ENCODE measurements at places on chromosomes 6 and 20.

- no peak for DNase-seq
These were observed 131.4 kb downstream of the SNX5 start for GRCh38 chr20:17837179-17837578.

DNA sequence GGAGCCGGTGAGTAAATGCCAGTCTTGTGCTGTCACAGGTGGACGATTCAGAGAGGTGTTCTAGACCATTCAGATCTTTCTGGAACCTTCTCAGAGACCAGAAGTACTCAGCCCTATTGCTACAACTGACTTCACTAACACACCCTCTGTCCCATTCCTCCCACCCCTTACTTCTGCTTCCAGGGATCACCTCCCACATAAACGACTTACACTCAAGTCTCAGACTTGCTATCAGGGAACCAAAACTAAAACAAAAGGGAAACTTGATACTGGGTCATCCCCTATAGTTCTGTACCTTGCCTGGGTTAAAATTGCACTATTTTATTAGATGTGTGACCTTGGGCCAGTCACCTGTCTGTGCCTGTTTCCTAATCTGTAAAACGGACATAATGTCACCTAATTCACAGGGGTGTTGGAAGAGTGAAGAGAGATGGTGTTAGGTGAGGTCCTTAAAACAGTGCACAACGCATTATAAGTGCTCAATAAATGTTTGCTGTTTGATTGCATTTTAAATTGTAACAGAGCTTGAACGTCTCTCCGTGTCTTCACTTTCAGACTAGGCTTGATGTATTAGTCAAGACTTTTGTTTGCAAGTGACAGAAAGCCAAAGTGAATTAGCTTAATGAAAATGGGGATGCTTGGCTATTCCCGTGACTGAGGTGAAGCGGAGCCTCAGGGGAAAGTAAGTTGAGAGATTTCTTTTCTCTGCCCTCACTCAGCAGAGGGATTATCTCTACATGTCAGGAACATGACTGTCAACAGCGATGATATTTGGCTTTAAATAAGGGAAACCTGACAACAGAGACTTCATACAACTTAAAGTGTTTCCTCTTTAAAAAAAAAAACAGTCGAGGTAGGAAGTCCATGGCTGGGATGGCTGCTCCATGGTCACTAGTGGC, 3.0 kb upstream of the SRXN1 start:
- DNase-seq, result no peak

GRCh38 chr6:79874531-79875134, 72.7 kb downstream of the ELOVL4 start:
- DNase-seq, result no peak

DNA sequence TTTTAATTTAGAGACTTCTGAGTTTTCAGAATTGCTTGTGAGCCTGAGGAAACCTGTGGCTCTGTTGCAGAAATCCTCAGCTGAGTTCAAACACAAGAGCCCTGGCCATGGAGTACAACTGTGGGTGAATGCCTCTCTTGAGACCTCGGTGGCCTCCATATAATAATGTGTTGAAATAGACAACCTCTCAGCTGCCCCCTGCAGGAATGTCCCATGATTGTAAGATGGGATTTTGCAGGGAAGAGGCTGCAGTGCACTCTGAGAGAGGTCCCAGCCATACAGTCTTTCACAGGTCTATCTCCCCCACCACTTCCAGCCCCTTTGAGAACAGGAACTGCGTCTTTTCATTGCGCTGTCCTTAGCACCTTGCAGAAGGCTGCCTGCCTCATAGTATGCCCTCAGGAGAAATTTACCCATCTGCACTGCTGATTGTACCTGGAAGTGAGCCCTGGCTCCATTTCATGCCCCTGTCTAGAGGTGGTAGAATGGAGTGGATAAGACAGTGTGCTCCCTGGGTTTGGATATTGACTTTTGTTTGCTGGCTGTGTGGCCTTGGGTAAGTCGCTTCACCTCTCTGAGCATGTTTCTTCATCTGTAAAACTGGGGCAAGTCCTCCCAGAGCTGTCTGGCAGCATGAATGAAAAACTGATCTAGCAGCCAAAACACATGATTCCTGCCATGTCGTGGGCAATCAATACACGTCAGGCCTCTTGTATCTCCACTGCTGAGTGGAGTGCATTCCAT, 16.8 kb upstream of the CDH22 start:
- DNase-seq, result no peak

DNA sequence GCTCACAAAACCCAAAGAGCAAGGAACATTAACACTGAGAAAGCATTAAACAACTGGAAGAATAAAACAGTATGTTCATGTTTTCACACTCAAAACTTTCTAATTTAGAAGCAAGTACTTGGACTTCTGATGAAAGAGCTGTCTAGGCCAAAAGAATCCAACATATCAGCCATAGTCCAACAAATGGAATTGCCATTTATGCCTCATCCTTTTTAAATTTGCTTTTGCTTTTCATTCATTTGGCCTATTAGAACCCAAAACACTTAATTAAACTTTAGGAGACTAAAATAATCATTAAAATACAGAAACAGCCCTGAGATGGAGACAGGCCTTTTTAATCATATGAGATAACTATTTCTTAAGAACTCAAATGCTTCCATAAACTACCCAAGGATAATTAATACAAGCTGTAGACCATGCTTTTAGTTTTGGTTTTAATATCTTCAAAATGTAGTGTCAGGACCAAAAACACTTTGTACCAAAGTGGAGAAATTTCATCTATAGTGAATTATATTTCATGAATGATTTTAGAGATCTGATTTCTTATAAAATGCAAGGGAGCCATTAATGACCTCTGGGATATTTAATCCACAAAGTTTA, 166.5 kb downstream of the KIF6 start:
- DNase-seq, result no peak

DNA sequence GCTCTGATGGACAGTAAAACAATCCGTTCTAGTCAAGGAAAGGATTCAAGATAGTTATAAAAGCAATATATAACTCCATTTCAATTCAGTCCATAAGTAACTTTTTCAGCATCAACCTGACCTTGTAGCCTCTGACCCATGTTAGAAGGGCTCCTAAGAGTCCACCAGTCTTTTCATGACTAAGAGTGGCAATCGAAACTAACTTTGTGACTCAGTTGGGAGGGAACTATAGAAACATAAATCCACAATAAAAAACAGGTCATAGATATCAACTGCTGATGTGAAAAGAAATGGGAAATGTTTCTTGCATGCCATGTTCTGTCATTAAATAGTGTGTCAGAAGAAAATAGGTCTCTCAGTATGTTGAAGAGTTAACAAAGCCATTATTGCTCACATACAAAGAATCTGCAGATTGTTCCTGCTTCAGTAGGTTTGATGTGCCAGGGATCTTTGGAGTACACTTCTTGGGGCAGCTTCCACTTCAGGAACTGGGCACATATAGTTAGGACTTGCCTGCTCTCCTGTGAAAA, 16.2 kb upstream of the RBL1 start:
- DNase-seq, result no peak

DNA sequence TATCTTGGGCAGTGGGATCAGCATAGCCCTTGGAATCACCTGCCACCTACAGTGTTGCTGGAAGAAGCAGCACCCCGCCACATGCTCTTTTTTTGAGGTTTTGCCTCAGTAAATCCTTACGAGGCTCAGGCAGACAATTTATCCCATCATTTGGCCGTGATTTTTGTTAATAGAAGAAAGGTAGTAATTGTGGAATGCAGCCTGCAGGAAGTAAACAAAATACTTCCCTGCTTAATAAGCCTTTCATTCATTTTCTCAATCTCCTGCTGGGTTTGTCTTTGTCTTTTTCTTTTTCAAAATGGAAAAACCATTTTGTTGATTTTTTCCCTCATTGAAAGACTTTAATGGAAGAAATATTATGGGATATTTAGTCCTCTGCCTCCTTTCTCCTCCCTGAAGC, 93.7 kb upstream of the CD83 start:
- DNase-seq, result no peak

DNA sequence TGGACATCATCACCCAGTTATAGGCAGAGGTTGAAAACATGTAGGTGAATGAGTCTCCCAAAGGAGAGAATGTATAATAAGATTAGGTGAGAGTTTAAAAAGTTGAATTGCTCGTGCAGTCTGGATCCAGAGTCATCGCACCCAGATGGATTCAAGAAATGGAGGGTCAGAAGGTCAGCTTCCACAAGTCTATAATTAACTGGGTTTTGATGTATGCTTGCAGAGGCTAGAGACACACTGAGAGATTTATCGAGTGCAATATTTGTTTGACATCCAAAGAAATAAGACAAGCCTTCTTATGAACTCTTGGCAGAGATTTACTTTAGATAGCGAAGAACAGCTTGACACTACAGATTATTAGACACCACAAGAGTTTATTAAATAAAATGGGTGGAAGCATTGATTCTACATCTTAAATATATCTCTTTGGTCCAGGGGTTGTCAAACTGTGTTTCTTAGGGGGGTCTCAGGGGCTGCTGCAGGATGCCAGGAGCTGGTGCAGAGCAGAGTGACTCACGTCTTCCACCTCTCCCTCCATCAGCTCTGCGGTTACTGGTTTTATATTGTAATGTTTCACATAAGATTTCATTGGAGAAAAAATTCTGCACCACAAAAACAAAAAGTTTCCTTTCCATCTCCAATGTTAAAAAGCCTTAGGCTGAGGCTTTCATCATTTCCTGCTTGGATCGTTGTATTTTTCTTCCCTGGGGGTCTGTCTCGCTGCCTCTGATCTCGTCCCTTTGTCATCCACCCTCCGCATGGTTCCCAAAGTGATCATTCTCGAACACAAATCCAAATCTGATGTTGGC, 176.2 kb upstream of the AHI1 start:
- no peak for DNase-seq

DNA sequence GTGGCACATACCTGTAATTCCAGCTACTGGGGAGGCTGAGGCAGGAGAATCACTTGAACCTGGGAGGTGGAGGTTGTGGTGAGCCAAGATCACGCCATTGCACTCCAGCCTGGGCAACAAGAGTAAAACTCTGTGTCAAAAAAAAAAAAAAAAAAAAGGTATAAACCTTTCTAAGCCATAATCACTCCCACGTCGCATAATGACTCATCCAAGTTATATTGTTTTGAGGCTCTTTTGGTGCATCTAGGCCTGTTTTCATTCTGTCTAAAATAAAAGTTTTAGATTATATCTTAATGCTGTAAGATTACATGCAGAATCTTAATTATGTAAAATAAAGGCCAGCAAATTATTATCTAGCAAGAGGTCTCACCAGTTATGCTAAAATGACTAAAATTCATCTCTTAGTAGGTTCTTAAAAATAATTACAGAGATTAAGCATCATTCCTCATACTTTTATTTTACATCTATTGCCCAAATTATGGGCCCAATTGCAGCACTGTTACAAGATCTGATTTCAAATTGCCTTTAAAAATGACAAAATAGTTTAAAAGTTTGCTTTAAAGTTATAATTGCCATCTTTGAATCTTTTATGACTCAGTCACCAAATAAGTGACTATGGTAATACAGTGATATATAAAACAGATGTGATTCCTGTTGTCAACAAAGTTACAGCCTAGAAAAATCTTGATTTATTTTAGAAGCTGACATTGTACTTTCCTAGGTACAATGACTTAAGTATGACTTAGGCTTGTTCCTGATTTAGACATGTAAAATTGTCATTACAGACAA, 10.4 kb upstream of the SUMO4 start:
- no peak for DNase-seq

GRCh38 chr6:154998855-154999254, 3.7 kb downstream of the TIAM2 start:
- no peak for DNase-seq

DNA sequence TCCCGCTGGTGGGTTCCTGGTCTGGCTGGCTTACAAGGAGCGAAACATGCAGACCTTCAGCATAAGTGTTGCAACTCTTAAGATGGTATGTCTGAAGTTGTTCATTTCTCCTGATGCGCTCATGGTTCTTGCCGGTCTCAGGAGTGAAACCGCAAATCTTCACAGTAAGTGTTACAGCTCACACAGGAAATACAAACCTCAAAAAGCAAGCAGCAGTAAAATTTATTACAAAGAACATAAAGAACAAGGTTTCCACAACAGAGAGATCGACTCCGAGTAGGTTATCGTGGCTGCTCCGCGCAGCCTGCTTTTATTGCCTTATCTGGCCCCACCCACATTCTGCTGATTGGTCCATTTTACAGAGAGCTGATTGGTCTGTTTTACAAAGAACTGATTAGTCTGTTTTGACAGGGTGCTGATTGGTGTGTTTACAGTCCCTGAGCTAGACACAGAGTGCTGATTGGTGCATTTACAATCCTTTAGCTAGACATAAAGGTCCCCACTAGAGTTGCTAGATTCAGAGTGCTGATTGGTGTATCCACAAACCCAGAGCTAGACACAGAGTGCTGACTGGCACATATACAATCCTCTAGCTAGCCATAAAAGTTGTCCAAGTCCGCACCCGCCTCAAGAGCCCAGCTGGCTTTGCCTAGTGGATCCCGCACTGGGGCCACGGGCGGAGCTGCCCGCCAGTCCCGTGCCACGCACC, 39.2 kb downstream of the TRIM27 start:
- DNase-seq, result no peak

GRCh38 chr6:131976545-131977061, 25.4 kb upstream of the CCN2 start:
- no peak for DNase-seq

GRCh38 chr20:33673114-33673409, 1.2 kb downstream of the NECAB3 start:
- no peak for DNase-seq

DNA sequence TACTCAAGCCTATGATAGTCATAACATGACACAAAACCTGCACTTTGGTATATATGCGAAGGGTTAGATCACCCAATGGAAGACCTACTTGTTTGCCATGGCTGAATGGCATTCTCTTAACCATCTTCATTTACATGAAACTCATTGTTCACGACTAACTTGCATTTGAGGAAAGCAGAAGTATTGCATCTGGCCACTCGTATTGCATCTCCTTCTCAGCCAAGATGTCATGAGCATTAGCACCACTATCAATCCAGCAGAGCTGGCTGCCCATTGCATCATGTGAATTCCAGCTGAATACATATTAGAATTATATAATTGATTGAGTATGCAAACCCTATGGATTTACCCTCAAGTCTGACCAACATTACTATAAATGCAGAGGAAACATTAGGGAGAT, 390.2 kb downstream of the LAMA2 start:
- DNase-seq, result no peak
